SK-N-SH (cell line): ENCODE measurements at places on chromosomes 5 and 9.

DNA sequence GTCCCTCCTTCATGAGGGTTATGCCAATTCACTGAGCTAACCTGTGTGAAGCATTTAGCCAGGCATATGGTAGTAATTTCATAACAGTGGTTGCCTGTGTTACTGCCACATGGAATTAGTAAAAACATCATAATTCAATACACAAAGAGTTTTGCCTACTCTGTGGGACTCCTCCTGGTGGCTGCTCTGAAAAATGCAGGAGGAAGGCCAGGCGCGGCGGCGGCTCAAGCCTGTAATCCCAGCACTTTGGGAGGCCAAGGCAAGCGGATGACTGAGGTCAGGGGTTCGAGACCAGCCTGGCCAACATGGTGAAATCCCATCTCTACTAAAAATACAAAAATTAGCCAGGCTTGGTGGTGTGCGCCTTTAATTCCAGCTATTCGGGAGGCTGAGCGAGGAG lies 547.3 kb downstream of the CDK5RAP2 start:
- DNase-seq: peak; percentile 42

- DNase-seq: no peak
Observed at GRCh38 chr5:112237456-112237855, 181.6 kb downstream of the EPB41L4A start.

DNA sequence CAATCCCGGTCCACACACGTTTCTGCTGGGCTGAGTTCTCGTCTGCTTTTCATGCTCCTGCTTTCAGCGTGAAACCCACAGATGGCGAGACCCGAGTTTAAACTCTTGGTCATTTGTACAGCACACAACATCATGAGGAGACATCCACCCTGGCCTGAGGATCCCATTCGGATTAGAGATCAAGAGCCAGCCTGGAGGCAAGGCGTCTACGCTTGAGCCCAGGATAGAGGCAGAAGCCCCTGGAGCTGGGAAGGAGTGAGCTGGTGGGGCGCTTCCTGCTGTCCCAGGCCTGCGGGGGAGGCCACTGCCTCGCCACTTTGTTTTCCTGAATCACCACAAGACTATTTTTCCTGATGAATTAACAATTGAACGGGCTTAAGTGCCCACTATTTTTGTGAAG lies 281.9 kb upstream of the IRX4 start:
- DNase-seq: no peak

- no peak for DNase-seq
Observed at GRCh38 chr9:89617978-89618377, 13.2 kb downstream of the GADD45G start.

DNA sequence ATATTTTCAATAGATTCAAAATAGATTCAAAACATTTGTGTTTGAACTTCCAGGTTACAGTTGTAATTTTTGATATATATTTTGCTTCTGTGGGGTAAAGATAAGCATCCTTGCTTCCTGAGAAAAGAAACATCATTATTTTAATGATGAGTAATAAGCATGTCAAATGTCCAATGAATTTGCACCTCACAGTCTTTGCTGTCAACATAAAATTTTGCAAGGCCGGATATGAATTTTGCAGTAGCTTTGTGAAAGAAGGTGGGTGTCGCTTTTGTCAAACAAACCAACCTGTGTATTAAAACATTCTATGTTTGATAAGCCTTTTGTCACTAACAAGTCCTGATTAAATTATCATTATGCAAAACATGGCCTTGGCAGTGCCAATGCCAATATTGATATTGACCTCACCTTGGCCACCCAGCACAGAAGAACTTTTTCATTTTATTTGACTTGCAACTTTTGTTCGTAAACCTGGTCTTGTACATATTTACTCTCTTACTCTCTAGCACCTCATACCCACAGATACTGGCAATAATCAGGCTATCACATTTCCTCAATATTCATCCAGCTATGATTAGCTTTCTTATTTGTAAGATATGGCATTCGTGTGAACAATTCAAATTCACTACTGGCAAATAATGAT lies 645.0 kb upstream of the KLF4 start:
- DNase-seq: no peak

GRCh38 chr5:32195265-32195664 lies 21.1 kb upstream of the GOLPH3 start:
- no peak for DNase-seq
